ENCODE measurements at places on chromosomes 7 and 10. TPM values are rescaled to one million over a fixed set of nuclear protein-coding genes. Genes with fewer than 3 reads are reported as not detected.

CYP3A4 gene
- total RNA-seq = not detected

CYP2E1 gene
- 0.89 TPM for total RNA-seq

PFKP gene
- total RNA-seq = 523 TPM

CCL24 gene
- not detected for total RNA-seq

RHOBTB1 gene
- total RNA-seq = 17.7 TPM
